ENCODE measurements at places on chromosomes 7 and 10.
A peak's percentile ranks its signal among the peaks of the same experiment; 100 is the strongest.

- DNase-seq: no peak
Measured at GRCh38 chr10:128549101-128549608, 422.9 kb upstream of the MKI67 start.

DNA sequence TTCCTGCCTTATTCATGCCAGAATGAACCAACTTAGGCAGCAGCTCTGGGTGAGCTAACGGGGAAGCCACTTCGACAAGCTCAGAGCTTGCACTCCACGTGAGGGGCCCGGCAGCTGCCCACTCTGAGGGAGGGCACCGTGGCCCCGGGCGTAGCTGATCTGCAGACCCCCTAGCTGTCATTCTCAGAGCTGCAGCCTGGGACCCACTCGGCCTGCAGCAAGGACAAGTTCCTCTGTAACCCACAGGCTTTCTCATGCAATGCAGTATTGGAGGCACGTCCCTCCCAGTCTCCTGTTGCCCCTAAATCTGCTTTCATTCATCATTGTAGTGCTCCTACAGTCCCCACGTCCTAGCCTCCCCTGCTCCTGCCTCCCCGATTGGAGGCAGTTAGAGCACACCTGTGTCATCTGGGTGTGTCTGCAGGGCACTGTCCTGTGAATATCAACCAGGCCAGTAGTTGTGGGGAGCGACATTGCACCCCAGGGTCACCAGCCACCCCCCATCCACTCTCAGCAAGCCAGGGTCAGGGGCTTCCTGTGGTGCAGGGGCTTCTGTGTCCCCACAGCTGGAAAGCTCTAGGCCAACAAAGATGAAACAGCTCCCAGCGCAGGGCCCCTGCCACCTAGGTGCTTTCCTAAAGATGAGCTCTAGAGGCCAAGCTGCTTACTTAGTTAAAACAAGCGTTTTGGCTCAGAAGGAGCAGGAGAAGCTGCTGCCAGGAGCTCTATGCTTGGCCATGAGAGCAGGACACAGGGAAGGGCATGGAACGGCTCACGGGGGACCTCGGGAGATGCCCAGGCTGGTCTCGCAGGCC is 333.6 kb downstream of the ADARB2 start:
- DNase-seq: no peak

DNA sequence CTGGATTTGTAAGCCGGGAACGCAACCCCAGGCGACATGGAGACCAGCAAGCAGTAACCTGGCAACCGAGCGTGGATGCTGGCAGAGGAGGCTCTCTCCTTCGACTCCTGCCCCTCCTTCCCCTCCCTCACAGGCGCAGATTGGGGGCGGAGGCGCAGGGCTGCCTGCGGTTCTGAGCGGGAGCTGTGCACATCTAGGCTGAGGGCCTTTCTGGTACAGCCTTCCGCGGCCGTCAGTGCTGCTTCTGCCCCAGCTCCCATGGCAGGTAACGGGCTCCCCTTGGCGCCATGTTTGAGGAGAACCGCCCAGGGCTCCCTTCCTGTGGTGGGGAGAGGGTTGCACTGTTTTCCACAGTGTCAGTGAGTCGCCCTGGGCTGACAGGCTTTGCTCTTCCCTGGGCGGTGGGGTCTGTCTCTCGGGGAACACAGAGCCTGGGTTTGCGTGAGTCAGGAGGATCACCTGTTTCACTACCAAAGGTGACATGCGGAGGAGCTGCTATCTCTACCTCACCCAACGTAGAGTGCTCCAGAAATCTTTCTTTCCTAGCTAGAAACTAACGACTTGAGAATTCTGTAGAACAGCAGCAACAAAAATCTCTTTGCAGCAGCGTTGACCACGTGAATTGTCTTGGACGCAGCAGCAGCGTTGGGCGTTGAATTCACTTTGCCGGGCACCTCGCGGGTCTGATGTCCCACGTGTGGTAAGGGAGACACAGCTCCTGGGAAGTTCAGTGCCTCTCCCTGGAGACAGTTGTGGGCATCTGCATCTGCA is 154.8 kb upstream of the COBL start:
- DNase-seq: no peak

GRCh38 chr7:94313926-94314325 is 80.8 kb upstream of the COL1A2 start:
- DNase-seq: no peak

DNA sequence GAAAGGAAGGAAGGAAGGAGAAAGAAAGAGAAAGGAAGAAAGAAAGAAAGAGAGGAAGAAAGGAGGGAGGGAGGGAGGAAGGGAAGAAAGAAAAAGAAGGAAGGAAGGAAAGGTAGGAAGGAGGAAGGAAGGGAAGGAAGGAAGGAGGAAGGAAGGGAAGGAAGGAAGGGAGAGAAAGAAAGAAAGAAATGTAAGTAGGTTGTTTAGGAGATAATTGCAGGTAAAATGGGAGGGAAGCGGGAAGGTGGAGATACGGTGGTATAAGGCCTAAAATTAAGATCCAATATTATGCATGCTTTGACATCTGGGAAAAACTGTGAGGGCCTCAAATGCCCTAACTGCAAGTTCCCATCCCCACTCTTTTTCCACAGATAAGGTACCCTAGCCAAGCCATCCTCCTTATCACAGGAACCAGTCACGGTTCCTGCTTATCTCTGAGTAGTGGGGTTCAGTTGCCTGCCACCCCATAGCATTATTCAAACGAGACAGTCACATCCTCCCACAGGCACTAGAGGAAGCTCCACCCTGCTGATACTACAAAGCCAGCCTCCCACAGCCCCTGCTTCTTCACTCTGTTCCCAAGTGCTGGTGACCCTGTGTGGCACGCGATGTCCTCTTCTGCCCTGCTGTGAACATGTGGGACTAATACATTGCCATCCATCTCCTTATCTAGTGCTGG is 28.7 kb downstream of the ST8SIA6 start:
- peak; percentile 41 for DNase-seq

GRCh38 chr10:71868192-71868697 is 17.2 kb upstream of the PSAP start:
- no peak for DNase-seq
